ENCODE measurements at places on chromosomes 7 and 10. TPM values are rescaled to one million over a fixed set of nuclear protein-coding genes. Genes with fewer than 3 reads are reported as not detected.

EPDR1 gene
- total RNA-seq, result 1.4 TPM

CPA4 gene
- total RNA-seq, result not detected

DNA sequence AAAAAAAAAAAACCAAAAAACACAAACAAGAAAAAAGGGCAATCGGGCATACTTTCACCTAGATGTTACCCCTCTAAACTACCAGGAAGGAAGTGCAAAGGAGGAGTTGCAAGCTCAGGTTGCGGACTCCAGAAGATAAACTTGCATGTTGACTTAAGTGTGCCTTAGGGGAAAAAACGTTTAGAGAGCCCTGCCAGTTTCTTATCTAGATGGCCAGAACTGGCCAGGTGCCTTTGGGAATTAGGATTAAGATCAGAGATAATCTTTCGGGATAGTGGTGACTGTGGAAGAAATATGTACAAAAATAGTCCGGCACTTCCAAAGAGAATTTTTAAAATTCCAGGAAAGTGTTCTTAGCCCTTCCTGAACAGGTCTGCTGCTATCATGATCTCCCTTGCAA is 17.6 kb downstream of the EVX1 start:
- DNase-seq, result no peak

- peak; percentile 58 for DNase-seq
These were observed 6.6 kb downstream of the DMBT1 start for GRCh38 chr10:122567056-122567660.

DNA sequence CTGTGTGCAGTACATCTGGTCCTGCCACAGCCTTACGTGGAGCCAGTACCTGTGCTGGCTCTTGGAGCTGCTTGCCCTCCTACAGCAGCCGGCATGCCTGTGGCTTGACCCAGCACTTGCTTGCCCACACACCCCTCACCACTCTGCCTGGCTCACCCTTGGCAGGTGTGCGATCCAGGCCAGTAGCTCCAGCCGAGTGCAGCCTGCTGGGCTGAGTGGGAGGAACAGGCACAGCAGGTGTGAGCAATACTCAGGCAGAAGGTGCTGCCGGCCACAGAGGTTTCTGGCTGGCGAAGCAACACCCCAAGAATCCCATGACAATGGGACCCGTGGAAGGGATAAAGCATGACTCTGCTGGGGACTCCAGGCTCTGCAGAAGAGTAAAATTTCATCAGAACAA is 173.5 kb upstream of the ADCY1 start:
- no peak for DNase-seq

DNA sequence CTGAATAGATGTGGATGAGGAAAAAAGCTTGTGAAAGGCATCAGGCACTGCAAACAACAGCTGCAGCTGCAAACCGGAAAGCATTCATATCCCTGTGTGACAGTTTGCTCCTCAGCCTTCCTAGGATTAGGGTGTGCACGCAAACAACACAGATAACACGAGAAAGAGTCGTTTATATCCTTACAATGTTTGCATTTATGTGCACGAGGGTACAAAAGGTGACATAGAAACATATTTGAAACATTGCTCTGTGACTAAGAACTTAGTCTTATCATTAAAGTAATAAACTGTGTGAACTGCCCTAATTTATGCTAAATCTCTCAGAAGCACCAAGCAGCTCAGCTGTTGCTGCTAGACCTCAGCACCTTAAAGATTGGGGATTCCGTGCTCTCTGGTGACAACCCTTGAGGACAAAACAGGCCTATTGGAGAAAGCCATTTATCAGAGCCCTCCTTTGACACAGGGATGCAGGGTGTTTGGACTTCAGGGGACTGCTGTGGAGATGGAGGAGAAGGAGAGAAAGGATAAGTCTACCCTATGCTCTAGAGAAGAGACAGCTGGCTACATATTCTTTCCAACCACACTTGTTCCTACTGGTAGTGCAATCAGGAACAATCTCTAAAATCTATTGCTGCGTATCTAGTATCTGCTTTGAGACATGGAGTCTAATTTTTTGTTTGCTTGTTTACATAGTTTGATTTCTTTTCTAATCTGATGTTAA is 176.2 kb downstream of the GNAT3 start:
- no peak for DNase-seq

DNA sequence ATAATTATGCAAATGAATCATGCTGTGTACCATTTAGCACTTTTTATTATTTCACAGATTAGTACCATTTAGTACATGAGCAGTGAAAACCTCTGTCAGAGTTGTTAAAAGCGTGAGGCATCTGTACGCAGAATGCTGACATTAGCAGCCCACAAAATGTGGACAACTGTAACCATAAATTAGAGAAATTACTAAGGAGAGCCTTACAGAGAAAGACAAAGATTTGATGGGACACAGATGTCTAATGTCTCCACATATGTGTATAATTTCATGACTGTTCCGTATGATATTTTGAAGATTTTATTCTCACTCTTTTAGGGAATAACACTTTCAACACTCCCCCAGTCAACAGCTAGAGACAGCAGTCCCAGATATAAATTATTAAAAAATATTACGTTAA is 414.0 kb upstream of the ANKRD30A start:
- no peak for DNase-seq

DNA sequence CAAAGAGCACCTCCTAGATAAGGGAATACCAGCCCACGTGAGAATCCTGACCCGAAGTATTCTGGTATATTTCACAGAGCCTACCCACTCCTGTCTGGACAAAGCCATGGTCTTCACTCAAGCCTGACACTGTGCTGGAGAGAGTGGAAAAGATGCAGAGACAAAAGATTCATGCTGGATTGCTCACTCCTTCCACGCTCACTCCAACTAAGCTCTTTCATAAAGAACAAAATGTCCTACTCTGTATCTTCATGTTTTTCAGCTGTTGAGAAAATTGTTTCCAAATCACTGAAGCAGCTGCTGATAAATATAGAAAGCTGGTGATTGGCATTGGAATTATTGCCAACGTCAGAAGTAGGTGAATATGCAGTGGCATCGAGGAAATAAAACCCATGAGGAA is 106.0 kb downstream of the ABLIM1 start:
- no peak for DNase-seq

DNA sequence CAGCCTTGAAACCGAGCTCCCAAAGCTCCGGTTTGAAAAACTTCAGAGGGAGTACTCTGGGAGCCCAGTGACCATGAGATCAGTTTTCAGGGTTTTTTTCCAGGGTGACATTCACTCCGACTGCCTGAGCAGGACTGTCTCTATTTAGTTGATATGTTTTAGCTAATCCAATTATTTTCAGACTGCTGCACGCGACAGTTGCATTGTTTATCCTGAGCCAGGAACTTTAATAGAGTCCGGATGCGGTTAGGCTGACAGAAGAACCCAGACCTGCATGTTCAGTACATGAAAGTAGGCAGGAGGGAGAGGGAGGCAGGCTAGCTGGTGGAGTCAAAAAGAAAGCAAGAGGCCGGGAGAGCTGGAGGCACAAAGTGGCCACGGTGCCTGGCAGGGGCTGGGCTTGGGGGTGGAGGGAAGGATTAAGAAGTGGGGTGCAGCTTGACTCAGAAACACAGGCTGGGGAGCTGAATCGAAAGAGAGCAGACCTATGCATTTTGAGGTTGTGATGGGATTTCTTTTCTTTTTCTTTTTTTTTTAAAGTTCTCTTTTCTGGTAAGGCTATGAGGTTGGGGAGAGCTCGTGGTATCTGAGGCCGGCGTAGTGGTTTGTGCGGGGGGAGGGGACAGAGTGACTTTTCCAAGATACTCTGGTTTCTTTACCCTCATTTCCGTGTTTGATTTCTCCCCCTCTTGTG is 5.7 kb downstream of the GATA3 start:
- DNase-seq, result no peak

- no peak for DNase-seq
These were observed 313.9 kb downstream of the AUTS2 start for GRCh38 chr7:69912141-69912540.

DNA sequence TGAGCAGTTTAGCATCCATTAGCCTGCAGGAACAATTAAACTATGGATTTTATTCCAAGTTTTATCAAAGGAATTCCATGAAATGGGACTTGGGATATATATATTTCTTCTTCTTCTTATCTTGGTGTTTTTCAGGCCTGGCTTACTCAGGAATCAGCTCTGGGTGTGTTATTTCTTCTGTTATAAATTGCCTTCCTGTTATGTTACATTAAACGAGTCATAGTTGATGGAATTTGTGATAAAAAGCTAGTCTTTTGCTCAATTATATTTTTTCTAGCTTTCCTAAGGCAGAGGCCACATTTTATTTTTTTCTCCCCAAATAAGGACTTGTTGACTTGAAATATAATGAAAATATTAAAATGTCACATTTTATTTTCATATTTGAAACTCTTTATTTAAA is 141.3 kb downstream of the EPC1 start:
- no peak for DNase-seq
